ENCODE measurements at places on chromosomes 3 and 15. TPM values are rescaled to one million over a fixed set of nuclear protein-coding genes. Genes with fewer than 3 reads are reported as not detected.
A peak's percentile ranks its signal among the peaks of the same experiment; 100 is the strongest.

Gene UBA7
- total RNA-seq, result 208 TPM

Gene LRRIQ4
- total RNA-seq, result 0.13 TPM

Gene ITGA11
- 0.18 TPM for total RNA-seq

DNA sequence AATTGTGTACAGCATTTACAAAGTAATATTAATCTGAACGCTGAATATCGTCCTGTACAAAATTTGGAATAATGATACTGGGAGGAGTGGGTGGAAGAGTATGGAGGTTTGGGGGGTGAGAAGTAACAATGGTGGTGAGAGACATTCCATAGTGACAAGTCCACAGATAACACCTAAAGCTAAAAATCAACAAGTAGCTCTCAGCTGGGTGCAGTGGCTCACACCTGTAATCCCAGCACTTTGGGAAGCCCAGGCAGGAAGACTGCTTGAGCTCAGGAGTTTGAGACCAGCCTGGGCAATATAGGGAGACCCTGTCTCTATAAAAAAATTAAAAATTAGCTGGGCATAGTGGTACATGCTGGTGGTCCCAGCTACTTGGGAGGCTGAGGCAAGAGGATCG is 5.1 kb downstream of the MRPS25 start:
- DNase-seq, result no peak

- no peak for DNase-seq
These were observed 115.4 kb downstream of the IGF2BP2 start for GRCh38 chr3:185709251-185709955.

DNA sequence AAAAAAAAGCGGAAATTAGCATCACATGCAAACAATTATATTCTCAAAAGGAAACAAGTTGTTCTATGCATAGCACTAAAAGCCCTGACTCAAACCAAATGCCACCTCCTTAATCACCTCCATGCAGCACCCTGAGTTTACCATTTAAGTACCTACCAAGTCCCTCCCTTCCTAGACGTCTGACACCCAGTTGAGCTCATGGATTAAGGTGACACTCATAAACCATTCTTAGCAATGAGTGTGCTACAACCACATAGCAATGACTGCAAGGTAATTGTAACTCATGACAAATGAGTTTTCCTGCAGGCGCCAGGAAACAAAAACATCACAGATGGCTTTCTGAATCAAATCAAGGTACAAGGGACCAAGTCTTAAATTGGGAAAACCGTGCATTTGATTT is 32.0 kb downstream of the WWTR1 start:
- DNase-seq, result no peak

Gene SLC12A1
- not detected for total RNA-seq

Gene IMPG2
- total RNA-seq, result 0.29 TPM

GRCh38 chr3:71376911-71377310 is 206.6 kb downstream of the FOXP1 start:
- no peak for DNase-seq

Gene GOLGA8O
- 20.0 TPM for total RNA-seq

Gene IL5RA
- total RNA-seq, result not detected

DNA sequence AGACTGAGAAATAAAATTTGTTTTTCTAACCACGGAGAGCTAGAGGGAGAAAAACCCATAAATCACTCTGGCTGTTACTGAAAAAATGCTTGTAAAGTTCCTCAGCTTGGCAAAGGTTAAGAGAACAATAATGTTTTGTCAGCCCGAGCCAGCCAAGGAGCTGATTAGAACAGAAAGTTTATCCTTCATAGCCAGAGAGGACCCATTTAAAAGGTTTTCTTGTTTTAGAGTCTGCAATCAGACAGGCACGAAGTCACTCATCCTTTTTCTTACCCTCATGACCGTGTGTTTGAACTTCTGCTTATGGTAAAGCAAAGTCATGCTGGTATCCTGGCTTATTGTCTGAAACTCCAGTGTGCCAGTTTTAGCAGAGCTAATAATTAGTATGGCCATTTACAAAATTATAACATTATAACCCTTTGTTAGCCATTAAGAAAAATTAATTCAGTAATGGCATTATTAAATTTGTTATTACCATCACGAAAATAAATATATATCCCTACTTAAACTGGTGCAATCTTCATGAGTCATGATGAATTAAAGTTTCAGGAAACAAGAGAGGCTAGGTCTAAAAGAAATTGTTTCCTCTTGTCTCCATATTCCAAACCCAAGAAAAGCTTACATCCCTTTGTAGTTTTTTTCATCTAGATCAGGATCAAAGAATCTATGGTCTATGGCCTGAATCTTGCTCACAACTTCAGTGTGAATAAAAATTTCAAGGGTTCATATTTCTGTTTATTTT is 13.5 kb upstream of the STXBP5L start:
- DNase-seq, result no peak

DNA sequence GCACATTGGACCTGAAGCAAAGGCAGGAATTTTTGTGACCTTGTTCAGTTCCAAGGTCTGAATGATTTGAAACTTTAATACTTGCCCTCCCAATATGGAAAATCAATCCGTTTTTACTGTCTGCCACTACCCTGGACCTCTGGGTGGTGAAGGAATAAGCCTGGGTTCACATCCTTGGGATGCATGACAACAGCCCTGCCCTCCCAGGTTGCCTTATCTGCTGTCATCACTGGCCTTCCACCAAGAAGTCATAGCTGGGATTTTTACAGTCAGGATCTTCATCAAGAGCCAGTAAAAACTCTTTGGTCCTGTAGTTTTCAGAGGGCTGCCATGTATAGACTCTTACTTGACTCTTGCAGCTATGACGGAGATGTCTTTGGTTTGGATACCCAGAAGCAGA is 128.6 kb downstream of the MYLK start:
- no peak for DNase-seq

GRCh38 chr3:117963858-117964257 is 1070.8 kb downstream of the IGSF11 start:
- no peak for DNase-seq

- DNase-seq, result no peak
These were observed 43.1 kb downstream of the PLXNA1 start for GRCh38 chr3:127026036-127026435.

DNA sequence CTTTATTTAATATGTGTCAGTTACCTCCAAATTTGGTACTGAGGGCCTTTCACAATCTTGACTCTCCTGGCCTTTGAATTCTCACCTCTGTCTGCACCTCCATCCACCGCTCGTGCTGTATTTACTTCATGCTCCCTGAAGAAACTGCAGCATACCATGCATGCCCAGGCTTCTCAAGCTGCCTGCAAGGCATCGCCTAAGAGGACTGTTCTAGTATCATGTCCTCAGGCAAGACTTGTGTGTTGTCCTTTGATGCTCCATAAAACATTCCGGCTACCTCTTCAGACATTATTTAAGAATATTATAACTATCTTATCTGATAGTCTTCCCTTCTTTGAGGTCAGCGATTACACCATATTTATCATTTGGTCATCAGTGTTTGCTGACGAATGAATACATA is 682.5 kb downstream of the NR2F2 start:
- DNase-seq, result no peak

DNA sequence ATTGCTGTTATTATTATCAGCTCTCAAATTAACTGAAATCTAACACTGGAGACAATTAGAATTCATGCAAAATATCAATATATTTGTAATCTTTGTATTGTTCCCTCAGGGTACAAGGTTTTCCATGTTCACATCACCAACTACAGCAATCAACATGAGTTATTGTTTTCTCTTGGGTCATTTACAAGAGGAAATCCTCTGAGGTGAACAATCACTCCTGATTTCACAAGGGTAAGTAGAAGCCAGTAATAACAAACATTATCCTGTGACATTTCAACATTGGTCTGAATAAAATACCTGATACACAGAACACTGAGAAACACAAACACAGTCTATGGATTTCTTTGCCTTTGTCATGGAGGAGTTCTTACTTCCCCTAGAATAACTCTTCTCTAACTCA is 174.0 kb downstream of the SUCNR1 start:
- DNase-seq, result no peak

GRCh38 chr3:25156626-25157025 is 271.4 kb upstream of the RARB start:
- no peak for DNase-seq

GRCh38 chr15:42798802-42799201 is 61.9 kb upstream of the CDAN1 start:
- DNase-seq, result no peak

DNA sequence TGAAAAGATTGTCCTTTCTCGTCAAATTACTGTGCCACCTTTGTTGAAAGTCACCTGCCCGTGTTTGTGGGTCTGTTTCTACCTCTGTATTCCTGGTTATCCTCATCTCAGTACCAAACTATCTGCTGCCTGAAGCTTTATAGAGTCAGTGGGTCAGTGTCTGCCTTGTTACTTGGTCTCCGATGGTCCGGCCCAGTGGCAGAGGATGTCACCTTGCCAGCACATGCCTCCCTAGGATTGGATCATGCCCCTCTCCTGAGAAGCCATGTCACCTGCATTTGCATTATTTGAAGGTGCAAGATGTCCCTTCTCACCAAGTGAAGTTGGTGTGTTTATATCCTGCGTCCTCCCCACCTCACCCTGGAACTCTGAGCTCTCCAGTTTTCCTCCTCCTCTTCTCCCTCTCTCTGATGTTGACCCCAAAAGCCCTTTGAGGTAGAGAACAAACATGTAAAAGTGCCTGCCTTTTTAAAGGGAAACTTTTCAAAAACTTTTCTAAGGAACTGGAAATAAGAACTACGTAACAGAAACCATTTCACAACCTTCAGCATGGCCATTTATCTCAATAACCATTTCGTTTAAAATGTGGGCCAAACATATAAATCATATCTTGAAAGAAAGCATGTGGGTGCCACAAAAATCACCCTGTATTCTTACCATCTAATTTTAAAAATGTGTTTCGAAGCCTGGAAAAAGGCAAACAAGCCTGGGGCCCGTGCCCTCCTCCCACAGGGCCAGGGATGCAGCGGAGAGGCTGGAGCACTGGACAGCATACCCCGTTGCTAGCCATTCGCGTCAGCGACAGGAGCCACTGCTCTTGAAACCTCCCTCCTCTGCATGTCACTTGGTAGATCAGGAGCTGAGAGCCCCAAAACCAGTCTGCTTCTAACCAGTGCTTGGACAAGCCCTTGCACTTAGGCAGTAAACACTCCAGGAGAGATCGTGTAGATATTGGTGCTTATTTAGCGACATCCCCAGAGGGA is 102.1 kb downstream of the VGLL4 start:
- DNase-seq, result no peak

GRCh38 chr15:67133026-67133425 is 67.6 kb downstream of the SMAD3 start:
- no peak for DNase-seq

Gene ISLR2
- not detected for total RNA-seq

GRCh38 chr3:57157545-57157944 is 7.6 kb downstream of the IL17RD start:
- no peak for DNase-seq

DNA sequence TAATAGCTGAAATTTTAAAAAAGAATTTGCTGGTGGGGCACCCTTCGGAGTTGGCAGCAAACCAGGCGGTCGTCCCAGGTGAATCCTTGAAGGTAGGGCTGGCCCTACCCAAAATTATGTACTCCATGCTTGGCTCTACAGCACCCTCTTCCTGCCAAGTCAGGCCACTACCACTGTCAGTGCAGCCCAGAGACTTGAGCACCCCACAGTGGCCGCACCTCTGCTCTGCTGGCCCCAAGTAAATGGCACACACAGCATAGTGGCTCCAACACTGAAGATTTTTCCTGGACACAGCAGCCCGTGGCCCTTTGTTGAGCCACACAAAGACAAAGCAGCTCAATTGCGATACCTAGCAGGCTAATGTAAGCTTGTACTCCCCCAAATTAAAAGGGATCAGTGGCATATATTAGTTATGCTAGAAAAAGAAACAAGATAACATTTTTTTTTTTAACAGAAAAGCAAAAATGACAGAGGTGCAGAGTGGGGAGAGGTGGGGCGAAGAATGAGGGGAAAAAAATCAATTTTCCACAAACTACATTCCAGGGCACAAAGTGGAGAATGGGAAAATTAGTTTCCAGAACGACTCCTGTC is 250.5 kb downstream of the UACA start:
- peak; percentile 79 for DNase-seq

- peak; percentile 37 for DNase-seq
These were observed 99.6 kb downstream of the FNDC3B start for GRCh38 chr3:172138792-172139507.

GRCh38 chr15:35618260-35619188 is 72.6 kb upstream of the DPH6 start:
- DNase-seq, result no peak

GRCh38 chr3:32283304-32283703 is 44.8 kb downstream of the CMTM8 start:
- DNase-seq, result no peak

GRCh38 chr3:78140866-78141265 is 1101.0 kb downstream of the ROBO2 start:
- DNase-seq, result no peak

GRCh38 chr3:191065181-191065805 is 133.7 kb upstream of the OSTN start:
- DNase-seq, result no peak

GRCh38 chr15:58462973-58463663 is 31.3 kb downstream of the LIPC start:
- no peak for DNase-seq

DNA sequence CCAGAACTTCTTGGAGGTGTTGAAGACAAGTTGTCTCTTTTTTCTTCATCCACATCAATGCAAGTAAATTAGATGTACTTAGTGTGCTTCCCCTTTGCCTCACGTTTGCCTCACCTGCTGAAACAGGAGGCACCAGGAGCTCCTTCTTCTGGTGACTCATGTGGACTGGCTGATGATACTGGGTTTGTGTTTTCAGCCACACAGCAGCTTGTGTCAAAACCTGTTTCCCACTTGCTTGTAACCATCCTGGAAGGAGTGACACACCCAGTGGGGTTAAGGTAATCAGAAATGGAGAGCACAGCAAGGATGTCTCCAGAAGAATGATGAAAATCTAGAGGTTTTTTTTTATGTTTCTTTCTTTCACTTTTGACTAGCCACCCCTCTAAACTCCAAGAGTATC is 143.3 kb upstream of the RBMS3 start:
- DNase-seq, result no peak

Gene EPHB1
- 1.1 TPM for total RNA-seq

GRCh38 chr3:42224658-42225421 is 41.1 kb downstream of the CCK start:
- no peak for DNase-seq

All from activated CD8-positive, alpha-beta T cell treated with anti-CD3 and anti-CD28 coated beads, Interleukin-2, amount 10 ng/mL, durations not matched to agents 7 days and 5 days (primary cell).